SHP77 (cell line): ENCODE measurements at places on chromosomes 3 and 15.
A peak's percentile ranks its signal among the peaks of the same experiment; 100 is the strongest.

DNA sequence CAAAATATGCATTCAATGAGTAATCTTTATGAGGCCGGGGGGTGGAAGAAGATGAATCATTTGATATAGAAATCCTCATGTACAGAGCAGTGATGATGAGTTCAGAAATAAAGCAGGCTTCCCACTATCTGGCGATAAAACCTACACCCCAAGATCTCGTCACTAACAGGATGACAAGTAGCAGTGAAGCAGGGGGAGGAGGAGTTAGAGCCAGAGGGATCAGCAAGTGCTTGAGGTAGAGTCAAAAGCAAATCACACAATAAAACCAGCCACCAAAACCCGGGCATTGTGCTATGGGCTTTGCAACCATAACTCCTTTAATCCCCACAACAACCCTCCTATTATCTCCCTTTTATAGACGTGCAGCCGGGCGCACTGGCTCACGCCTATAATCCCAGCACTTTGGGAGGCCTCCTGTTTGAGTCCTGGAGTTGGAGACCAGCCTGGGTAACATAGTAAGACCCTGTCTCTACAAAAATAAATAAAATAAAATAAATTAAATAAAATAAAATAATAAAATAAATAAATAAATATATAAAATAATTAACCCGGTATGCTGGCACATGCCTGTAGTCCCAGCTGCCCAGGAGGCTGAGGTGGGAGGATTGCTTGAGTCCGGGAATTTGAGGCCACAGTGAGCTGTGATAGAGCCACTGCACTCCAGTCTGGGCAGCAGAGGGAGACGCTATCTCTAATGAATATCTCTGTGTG, 53.0 kb downstream of the STARD5 start:
- no peak for DNase-seq

- peak; percentile 17 for DNase-seq
These were observed 144.7 kb downstream of the TPRG1 start for GRCh38 chr3:189316296-189317019.

DNA sequence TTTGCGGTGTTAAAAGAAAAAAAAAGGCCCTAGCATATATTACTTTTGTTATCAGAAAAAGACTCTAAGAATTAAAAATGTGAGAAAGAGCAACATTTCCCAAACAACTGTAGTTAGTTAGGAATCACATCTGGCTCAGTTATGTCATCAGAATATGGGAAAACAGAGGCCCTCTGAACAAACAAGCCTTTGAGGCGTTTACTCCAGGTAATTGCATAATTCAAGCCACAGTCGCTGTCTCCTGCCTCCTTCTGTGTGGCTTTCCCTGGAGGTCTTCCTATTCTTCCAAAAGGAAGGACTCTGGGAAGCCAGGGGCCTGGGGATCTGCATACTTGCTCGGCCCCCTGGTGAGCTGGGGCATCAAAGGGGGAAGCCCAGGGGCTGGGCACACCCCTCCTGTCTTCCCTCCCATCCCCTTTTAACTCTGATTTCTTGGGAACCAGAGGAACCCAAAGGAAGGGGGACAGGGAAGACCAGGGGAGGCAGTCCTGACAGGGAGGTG, 3.7 kb upstream of the FAM107A start:
- DNase-seq: no peak

DNA sequence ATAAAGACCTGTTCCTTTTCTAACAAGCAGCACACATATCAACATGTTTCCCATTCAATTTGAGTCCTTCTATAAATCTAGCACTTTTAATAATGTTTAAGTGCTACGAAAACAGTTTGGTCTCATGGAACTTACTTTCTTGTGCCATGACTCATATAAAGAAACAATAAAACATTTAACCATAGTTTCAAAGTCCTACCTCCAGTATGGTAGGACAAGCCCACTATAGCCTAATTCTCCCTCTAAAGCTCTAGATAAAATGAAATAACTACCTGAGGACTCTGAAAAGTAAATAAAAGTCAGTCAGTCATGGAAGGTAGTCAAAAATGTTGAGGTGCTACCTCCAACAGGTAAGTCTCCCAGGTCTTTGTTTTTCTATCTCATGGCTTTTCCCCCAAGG, 12.0 kb upstream of the PIK3CA start:
- no peak for DNase-seq

DNA sequence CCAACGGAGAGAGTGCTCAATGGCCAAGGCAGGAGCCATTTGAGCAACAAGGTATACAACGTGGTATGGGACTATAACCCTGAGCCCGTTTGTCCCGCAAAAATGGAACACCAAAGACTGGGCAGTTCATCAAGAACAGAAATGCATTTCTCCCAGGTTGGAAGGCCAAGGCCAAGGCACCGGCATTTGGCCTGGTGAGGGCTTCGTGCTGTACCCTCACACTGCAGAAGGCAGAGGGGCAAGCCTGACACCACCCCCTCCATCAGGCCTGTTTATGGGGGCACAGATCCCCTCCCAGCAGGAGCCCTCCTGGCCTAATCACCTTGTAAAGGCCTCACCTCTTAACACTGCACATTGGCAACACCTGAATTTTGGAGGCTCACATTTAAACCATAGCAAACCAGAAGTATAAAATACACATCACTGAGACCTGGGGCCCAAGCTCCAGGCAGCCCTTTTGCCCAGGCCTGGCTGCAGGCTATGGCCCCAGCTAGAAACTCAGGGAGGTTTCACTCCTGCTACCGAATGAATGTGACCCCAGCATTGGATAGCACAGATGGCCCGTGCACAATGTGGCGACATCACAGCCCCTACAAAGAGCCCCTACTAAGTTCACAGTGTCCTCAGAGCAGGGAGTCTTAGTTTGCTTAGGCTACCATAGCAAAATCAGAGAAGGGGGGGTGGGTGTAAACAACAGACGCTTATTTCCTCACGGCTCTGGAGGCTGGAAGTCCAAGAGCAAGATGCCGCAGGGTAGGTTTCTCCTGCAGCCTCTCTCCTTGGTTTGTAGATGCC, 47.1 kb downstream of the KLF15 start:
- no peak for DNase-seq

DNA sequence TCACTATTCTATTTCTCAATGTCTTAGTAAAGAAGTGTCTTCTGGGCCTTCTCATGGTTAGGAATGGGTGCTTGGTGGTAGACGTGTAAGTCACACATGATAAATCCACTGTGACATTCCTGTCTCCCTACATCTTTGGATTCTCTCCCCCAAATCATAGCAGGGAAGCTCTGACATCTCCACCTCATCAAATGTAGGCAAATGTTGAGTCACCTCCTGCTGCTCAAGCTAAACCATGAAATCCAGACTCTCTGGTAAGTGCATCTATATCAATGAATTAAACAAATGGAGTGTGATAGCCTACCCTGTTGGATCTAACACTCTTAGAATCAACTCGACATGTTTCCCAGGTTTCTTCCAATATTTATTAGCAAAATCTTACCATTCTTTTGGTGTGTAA, 42.8 kb upstream of the RPL35A start:
- DNase-seq: no peak

DNA sequence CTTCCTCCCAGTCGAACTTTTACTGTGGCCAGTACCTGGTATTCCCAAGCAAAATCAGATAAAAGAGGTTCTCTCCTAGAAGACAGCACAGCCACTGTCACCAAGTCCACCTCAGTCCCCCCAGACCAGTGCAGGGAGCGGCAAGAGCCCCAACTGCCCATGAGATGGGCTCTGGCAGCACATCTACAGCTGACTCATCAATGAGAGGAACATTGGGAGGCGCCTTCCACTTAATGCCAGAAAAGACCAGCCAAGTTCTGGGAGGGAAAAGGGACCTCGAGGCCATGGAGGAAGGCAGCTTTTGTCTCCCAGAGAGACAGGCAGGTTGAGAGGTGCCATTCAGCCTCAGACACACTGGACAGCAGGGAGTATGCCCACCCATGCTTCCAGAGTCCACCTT, 28.2 kb downstream of the POC1A start:
- no peak for DNase-seq

- no peak for DNase-seq
These were observed 109.3 kb downstream of the OXNAD1 start for GRCh38 chr3:16374047-16374934.

- no peak for DNase-seq
These were observed 249.7 kb upstream of the CNTN4 start for GRCh38 chr3:1848935-1849334.

GRCh38 chr3:129793319-129793718, 100.2 kb downstream of the TMCC1 start:
- no peak for DNase-seq

- DNase-seq: no peak
These were observed 213.1 kb upstream of the LRRFIP2 start for GRCh38 chr3:37387462-37387861.

DNA sequence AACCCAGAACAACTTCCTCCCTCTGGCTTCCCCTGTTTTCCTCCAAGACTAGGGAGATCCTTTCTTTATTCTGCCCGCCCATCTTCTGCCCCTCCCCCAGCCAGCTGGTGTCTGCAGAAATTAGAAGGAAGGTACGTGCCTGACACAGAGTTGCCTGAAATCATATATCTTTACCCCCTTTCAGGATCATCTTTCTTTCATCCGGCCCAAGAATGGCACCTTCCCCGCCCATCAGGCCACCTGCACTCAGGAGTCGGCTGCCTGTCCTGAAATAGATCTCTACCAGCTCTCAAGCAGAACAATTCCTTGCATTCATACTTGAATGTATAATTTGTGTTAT, 133.7 kb downstream of the VGLL4 start:
- no peak for DNase-seq

DNA sequence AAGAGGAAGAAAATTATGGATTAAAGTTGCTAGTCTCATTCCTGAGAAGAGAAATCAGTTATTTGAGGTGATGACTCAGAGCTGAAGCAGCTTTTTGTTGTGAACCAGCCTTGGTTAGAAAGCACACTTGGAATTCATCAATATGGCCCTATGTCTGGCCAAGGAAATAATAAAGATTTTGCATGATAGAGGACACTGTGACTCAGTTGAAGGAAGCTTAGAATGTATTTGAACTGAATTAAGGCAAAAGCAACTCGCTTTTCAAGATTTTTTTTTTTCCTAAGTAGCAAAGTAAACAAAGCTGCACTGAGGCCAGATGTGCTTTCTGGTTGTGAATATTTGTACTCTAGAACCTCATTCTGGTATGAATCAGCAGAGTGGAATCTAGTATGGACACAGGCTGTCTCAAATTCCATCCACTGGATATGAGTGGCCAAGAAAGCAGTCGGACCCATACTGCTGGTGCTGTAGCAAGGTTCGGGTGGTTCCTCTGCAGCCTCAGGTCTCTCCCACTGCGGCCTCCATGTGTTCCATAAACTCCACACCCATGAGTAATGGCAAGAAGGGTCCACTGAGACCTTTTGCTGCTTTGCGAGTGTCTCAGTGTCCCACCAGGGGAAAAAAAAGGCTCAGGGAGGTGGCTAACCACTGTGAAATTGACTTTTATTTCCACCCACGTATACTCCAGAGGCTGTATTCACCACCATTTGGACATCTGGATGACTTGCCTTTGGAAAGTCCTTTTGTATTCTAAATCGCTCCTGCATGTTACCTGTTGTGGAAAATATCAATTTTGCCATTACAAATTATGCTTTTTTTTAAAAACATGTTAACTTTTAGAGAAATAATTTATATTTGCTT, 53.1 kb downstream of the TGFBR2 start:
- no peak for DNase-seq

GRCh38 chr3:148528024-148528423, 169.7 kb upstream of the AGTR1 start:
- no peak for DNase-seq

DNA sequence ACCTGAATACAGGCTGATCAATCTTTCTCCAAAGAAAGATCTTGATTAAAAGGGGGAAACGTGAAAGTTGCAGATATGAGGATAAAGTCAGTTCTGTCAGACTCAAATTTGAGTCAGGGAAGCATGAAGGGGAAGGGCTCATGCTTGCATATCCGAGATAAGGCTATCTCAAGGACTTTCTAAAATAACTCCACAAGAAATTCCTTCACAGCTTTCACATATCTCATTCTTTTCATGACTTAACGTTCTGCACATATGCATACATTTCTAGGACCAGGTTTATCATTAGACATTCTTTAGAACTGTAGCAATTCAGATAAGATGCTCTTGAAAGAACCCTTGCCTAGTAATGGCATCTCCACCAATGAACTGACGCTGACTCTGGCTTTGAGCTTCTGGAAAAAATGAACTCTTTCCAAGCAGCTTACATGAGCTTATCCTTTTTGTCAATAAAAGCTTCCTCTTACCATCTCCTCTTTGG, 15.9 kb downstream of the SH3GL3 start:
- DNase-seq: no peak

DNA sequence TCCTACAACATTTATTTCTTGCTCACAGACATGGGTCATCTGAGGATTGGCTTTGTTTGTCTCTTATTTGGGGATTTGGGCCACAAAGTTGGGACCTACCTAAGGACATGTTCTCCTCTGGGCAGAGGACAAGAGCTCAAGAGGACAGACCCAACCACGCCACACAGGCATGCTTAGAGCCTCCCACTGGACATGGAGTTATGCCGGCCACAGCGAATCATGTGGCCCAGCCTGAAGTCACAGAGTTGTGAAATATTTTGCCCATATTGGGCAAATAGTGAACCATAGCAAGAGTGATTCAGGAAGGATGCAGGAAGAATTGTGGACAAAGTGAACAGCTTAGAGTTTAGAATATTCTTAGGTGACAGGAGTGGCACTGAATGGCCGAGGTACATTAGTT, 9.9 kb downstream of the TRAK1 start:
- DNase-seq: no peak

DNA sequence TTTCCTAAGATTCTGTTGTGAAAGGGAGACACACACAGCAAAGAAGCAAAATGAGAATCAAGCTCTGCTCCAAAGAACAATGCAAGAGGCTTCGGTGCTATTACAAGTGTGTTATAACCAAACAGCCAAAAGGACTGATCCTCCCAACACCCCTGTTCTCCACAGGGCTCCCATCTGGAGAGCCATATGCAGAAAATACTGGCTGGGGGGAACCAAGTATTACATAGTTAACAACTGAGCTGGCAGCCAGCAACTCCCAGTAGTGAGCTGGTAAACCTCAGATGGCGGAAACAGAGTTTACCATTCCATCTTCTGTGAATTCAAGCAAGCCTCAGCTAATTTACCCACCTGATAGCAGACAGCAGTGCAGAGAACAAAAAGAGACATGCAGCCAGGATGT, 156.4 kb downstream of the NTRK3 start:
- no peak for DNase-seq

- DNase-seq: no peak
These were observed 59.4 kb upstream of the ATP2C1 start for GRCh38 chr3:130834476-130834875.

DNA sequence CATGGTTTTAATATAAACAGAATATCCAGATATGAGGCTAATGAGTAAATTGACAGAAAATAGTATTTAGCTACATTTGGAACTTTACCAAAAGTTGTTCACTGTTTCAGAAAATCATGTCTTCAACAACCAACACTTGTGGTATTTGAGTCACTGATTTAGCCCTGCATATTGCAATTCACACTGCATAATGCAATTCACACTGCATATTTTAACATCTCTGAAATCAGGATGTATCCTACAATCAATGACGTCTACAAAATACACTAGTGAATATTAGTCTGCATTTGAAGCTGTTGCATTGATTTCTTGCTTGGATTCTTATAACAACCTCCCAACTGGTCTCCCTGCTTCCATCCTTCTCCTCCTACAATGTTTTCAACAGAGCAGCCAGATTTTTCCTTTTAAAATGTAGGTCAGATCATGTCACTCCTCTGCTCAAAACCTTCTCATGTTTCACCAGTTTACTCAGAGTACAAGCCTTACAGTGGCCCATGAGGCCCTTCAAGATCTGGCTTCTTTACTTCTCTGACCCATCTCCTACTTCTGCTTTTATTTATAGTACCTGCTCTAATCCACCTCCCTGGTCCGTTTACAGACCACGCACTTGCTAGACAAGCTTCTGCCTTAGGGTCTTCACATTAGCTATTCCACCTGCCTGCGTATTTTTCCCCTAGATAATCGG, 11.4 kb upstream of the RAB11A start:
- DNase-seq: no peak

GRCh38 chr3:138137861-138138260, 5.7 kb upstream of the A4GNT start:
- DNase-seq: no peak
